ENCODE measurements at places on chromosomes 7 and 10.

GRCh38 chr10:92493362-92493761 lies 80.5 kb downstream of the IDE start:
- no peak for DNase-seq

GRCh38 chr7:45924283-45924682 lies 3.2 kb upstream of the IGFBP3 start:
- DNase-seq: no peak

DNA sequence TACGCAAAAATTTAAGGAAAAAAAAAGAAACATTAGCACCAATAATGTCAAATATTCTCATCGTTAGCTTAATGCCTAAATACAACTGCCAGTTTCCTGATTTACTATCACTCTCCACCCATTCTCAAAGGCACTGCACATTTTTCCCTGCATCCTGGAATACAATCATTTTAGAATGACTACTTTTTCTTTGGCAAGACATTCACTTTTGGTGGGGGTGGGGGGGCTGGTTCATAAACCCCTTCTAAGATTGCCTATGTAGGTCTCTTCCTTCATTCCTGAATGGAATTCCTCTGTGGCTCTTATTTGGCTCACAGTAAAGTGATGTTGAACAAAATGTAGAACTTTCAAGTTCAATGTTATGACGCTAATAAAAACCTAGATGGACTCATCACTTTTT lies 74.3 kb downstream of the RNLS start:
- no peak for DNase-seq

DNA sequence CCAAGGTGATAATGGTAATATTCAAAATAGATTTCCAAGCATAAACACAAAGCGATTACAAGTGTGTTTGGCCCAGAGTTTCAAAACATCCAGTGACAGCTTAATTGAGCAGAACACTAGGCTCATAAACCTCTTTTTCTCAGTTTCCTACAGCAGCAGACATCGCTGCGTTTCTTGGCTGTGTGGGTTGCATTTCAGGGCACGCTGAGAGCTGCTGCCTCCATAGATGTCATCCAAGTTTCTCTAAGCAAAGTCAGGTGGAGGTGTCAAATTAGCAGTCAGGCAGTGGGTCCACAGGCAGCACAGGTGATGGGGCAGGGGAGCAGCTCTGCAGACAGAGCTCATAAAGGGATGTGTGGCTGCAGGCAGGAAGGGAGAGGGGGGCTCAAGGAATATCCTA lies 50.5 kb upstream of the COL13A1 start:
- DNase-seq: no peak

GRCh38 chr7:104627516-104627915 lies 299.1 kb downstream of the LHFPL3 start:
- no peak for DNase-seq

DNA sequence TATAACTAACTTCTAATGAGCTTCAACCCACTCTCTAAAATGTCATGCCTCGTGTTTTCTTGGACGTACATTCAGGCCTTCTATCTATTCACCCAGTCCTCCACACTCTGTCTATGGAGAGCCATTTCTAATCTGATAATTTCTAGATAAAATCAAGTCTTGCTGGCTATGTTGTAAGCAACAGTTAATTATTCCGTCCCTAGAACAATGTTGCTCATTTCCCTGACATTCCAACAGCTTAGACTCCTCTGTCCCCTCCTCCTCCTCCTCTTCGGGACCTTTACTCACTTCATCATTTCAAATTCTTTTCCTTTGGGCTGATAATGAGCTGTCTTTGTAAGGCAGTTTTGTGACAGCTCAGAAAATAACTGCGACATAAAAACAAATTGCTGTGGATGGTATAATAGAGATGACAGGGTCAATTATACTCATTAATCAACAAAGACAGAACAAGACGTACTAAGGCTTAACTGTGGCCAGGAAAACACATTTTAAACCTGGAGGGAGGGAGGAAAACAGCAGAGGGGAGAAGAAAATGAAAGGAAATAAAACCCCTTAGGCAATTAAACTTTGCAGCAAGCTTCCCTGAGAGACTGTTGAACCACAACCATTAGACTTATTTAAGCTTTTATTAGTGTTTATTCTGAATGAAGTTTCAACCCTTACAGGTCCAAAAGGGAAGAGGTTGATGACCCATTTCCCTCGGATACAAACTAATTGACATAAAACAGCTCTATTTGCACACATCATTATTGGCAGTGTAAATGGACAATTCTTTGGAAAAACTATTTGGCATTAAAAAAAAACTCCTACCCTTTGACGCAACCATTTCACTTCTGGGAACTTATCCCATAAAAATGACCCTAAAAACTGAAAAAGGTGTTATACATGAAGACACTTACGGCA lies 179.1 kb downstream of the SFMBT2 start:
- DNase-seq: no peak

DNA sequence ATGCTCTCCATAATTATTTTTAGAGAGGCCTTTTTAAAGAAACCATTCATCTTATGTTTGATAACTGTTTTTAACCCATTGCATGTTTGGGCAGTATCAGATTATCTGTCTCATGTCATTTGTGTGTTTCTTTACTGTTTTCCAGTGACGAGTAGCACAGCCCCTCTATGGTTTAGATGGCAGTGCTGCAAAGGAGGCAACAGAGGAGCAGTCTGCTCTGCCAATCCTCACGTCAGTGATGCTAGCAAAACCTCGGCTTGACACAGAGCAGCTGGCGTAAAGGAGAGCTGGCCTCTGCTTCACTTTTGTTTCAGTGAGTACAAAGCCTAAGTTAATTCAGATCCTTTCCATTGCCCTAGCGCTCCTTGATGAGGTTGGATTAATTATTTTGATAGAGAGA lies 80.4 kb upstream of the GARIN1A start:
- no peak for DNase-seq

DNA sequence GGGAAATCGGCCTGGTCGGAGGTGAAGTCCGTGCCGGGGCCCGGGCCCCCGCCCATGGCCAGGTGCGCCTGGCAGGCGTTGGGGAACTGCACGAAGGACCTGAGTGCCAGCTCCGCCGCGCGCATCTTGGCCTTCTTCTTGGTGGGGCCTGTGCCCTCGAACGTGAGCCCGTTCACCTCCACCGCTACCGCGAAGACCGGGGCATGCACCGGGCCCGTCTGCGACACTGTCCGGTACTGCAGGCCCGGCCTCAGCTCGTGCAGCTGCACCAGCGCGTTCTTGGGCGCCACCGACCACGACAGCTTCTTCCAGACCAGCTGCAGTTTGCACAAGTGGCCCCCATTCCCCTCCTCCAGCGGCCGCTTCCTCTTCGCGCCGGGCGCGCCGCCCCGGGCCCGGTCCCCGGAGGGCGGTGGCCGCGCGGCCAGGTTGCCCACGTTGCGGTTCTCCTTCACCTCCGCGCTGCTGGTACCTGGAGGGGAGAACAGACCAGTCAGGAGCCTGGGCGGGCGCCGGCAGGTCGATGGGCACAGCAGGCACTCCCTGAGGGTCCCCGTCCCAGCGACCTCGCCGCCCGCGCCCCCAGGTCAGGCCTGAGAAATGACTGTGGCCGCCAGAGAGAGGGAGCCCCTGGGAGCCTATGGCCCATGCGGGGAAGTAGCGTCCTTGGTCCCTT lies 307.4 kb downstream of the WDR37 start:
- DNase-seq: no peak

- DNase-seq: no peak
These were observed 87.1 kb downstream of the POLR1F start for GRCh38 chr7:19621740-19622139.

GRCh38 chr10:15265558-15265957 lies 97.1 kb upstream of the NMT2 start:
- DNase-seq: no peak

GRCh38 chr10:93921338-93921737 lies 27.6 kb downstream of the SLC35G1 start:
- DNase-seq: no peak

DNA sequence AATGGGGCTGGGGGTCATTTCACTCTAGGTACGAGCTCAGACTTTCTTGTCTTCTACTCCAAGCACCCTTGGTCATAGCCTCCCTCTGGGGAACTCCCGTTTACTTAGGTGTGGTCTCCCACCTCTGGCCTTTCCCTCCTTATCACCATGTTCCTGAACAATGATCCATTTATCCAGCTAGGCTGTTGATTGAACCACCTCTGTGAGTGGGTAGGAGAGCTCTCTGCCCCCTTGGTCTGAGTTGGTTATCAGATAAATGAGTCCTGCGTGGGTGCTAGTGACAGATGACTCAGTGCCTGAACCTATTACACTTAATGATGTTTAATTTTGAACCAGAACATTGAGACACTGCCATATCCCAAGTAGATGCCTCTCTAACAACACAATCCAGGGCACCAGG lies 9.4 kb downstream of the BLNK start:
- DNase-seq: no peak

GRCh38 chr10:25024528-25024927 lies 8.1 kb downstream of the THNSL1 start:
- DNase-seq: no peak

GRCh38 chr7:107856806-107857540 lies 34.0 kb upstream of the DLD start:
- no peak for DNase-seq

DNA sequence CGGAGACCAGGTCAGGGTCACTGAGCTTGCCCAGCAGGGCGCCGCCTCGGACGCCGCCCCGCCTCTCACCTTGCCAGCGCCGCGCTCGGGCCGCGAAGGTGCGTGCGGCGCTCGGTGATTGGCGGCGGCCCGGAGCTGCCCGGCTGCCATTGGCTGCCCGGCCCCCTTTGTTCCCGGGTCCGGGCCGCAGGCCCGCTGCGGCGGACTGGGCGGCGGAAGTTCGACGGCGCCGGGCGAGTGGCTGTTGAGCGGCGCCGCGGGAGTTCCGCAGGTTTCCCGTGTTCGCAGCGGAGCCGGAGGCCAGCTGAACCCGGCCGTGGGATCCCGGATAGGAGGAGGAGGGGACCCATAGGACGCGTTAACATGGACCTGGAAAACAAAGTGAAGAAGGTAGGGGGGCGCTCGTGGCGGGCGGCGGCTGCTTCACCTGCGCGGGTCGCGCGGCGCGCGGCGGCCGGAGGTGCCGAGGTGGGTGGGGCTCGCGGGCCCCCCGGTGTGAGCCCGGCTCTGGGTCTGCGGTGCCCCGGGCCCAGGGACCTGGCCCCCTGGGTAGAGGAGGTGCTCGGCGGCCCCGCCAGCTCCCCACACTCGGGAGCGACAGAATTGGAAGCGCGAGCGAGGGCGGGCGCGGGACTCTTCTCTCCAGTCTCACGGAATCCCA lies at the start of gene TES:
Gene TES (plus strand): TSS at position 195 of the 661 bp plus-strand sequence. CDS start 169 bp downstream, at position 364.
- DNase-seq: peak; percentile 57

DNA sequence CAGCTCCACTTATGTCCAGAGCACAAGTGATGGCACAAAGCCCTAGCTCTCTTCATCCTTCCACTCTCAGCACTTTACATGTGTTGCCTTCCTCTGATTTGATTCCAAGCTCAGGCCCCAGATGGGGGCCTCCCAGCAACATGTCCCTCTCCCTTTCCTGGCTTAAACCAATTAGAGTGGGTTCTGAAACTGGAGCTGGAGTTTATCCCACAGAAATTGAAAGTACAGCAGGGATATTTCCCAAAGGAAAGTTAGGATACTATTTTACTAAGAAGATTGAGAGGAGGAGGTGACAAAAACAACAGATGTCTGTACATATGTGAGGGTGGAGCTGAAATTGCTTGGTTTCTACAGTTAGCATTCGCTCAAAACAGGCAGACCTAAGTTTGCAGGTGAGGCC lies 724.6 kb downstream of the AUTS2 start:
- DNase-seq: no peak

DNA sequence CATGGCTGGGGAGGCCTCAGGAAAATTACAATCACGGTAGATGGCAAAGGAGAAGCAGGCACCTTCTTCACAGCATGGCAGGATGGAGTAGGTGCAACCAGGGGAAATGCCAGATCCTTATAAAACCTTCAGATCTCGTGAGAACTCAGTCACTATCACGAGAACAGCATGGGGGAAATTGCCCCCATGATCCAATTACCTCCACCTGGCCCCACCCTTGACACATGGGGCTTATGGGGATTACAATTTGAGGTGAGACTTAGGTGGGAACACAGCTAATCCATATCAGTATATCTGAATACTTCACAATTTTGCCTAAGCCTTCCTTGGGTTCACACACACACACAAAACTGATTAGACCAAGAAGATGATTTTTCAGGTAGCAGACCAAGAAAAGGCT lies 145.1 kb upstream of the COL1A2 start:
- DNase-seq: no peak

- DNase-seq: no peak
These were observed 94.4 kb downstream of the MAPK8 start for GRCh38 chr10:48400850-48401220.

DNA sequence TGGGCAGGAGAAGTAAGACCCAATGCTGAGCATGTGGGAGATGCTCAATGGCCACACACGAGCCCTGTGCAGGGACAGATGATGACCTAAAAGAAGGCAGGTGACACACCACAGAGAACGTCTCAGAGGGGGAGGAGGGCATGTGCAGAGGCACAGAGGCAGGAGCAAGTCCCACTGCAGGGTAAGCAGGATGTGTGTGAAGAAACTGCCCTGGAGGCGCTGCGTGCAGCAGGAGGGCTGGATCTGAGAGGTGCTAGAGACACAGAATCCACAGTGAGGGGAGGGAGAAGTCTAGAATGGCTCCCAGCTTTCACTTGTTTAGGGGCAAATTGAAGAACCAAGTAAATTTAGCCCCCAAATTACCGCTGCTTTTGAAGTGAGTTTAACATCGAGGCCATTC lies 14.9 kb downstream of the DYDC2 start:
- DNase-seq: no peak

GRCh38 chr10:62561151-62561550 lies 187.0 kb downstream of the ZNF365 start:
- DNase-seq: no peak

GRCh38 chr10:75654772-75655171 lies 223.3 kb downstream of the LRMDA start:
- no peak for DNase-seq

- no peak for DNase-seq
These were observed 33.4 kb upstream of the WASL start for GRCh38 chr7:123782071-123782798.

DNA sequence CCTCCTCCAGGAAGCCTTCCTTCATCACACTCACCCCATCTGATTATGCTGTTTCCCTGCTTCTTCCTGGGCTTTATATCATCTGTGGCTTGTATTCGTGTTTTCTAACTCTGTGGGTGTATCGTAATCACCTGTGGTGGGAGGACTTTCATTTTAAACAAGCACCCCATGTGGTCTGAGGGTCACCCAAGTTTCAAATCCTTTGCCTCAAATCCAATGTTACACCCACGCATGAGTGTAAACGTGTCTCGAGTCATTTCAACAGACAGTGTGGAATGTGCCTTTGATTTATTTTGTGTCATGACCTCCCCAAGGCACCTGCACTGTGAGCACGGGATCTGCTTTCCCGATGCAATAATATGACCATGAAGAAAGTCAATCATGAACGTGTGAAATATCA lies 17.5 kb upstream of the LYZL2 start:
- no peak for DNase-seq

- DNase-seq: no peak
These were observed 19.7 kb downstream of the ESYT2 start for GRCh38 chr7:158809596-158809995.

GRCh38 chr7:157605638-157606037 lies 268.8 kb downstream of the DNAJB6 start:
- DNase-seq: no peak

- DNase-seq: no peak
These were observed 142.2 kb downstream of the PLXNA4 start for GRCh38 chr7:132434041-132434440.

- no peak for DNase-seq
These were observed 27.8 kb downstream of the CDHR3 start for GRCh38 chr7:105990727-105991453.

- DNase-seq: no peak
These were observed 1.3 kb downstream of the UBE2H start for GRCh38 chr7:129951226-129952085.
